ENCODE measurements at places on chromosomes 11 and 22.

DNA sequence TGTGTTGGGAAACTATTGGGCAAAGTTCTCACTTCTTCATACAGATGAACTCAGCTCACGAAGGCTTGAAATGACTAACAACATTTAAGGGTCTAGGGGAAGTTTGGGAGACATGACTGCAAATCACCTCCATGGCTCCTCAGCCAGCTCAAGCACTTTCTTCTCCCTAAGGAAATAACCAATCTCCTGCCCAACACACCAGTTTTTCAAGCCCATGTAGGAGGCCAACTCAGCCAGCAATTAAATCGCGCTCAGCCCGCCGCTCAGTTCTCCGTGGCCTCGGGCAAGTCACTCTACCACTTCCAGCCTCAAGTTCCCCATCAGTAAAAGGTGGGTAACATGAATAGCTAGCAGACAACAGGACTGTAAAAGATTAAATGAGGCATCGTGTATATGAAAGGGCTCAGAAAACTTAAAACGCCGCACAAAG is 796 bp downstream of the POLDIP3 start:
- no peak for DNase-seq

DNA sequence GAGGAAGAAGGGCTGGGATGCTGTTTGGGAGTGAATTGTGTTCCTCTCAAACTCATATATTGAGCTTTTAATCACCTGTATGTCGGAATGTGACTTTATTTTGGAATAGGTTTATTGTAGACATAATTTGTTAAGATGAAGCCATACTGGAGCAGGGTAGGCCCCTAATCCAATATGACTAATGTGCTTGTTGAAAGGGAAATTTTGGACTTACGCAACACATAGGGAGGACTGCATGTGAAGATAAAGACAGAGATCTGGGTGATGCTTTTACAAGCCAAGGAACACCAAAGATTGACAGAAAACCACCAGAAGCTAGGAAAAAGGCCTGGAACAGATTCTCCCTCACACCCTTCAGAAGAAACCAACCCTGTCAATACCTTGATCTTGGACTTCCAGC is 43.2 kb upstream of the OVCH2 start:
- no peak for DNase-seq

DNA sequence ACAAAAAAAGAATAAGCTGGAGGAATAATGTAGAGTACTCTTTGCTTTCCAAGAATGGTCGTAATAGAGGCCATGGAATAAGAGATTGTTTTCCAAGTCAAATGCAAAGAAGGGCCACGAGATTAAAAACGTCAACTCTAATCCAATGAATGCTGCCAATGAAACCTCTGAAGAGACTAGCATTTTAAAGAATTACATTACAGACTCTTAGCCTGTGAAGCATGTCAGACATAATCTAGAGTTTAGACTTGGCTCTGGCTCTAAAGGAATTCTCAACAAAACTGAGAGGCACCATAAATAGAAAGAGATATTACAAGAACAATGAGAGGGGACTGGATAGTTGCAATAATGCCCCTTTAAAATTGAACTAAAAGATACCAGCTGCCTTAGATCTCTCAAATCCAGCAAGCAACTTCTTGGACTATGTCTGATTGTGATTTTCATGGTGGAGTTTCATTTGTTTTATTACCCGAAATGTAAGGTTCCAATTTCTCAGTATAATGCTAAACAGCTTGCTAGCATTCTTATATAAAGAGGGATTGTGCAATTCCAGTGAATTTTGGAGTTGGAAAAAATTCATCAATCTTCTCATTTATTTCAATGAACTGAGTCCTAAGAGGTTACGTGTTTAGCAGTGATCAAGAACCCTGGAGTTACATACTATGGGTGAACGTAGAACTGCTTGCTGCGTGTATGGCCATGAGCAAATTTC is 5.6 kb downstream of the ETS1 start:
- DNase-seq, result no peak

DNA sequence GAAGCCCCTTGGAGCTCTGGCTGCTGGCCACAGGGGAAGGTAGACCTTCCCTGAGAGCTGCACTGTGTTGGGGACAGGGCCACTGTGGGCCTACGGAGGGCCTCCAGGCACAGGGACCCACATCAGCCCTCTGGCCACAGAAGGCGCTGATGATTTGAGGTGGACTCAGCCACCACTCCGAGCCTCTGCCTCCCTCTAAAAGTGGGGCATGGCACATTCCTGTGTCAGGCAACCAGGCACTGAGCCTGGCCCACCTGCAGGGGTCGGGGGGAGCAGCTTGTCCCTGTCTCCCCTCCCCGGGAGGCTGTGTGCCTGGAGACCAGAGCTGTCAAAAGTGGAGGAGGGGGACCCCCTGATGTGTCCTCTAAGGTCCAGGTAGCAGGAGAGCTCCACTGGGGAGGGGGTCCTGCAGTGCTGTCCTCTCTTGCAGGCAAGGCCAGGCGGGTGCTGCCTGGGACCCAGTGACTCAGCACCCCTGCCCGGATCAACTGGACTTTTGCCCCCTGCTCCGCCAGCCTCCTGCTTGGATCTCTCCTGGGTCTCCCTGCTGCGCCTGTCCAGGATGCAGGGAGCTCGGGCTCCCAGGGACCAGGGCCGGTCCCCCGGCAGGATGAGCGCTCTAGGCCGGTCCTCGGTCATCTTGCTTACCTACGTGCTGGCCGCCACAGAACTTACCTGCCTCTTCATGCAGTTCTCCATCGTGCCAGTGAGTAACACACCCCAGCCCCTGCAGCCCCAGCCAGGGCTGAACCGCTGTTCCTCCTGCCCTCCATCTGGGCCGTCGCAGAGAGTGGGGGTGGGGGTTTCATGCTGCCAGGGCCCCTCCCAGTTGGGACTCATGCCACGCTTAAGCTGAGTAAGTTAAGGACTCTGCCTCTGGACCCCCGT is 17.5 kb upstream of the CDKN1C start:
- no peak for DNase-seq

GRCh38 chr11:108984523-108984922 is 319.7 kb downstream of the DDX10 start:
- DNase-seq, result no peak

DNA sequence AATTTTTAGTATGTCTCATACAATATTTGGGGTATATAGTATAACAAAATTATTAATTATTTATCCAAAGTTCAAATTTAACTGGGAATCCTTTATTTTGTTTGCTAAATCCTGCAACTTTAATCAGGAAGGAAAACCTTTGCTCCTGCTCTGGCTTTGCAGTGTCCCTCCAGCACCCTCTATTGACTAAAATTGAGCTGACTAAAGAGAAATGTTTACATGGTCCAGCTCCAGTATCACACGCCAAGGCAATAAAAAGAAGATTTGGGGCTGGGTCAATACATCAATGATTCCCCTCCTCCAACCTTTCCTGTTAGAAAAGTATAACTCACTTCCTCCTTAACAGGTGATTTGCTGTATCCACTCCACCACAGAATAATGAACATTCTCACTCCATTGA is 153.0 kb upstream of the LRRC4C start:
- no peak for DNase-seq

DNA sequence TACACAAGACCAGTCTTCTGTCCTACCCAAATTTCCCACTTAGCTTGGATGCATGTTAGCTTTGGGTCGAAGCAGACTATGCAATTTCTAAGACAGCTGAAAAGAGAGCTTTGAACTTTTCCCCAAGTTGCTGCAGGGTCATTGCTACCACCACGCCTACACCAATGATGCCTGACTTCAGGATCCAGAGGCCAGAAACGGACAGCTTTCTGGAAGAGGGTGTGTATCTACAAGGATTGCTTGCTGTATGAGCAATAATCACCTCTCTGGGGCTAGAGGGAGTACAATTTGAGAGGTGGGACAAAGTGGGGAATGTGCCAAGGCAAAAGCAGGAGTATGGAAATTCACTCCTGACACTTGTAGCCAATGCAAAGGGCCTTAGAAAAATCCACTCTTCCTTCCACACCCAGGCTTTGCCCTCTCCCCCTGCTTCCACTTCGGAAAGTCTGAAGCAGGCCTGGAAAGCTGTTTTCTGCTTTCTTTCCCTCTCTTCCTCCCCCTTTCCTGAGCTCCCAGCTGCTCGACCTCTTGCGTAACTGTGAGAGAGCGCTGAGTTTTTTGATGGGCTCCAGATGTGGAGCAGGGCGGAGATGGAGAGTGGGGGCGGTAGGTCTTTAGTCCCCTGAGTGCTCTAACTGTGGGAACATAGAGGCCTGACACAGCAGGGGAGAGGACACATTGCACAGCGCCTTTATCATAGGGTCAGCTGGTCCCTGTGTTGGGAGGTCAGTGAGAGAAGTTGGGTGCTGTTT is 2.1 kb upstream of the PHLDB1 start:
- no peak for DNase-seq

GRCh38 chr11:90434858-90435257 is 212.0 kb upstream of the CHORDC1 start:
- DNase-seq, result no peak

DNA sequence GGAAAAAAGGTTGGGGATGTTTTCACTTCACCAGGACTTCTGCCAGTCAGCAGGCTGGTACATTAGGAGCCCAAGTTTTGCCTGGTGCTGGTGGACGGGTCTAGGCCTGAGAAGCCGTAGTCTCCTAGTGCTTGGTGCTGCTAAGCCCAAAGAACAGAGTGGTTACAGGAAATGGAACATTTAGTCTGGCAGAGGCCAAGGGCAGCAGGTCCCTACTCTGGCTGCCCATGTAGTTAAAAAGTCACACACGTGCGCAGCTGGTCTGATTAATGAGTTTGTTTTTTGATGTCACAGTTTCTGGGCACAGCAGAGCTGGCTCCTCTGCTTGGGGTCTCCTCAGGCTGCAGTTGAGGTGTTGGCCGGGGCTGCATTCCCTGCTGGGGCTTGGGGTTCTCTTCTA is 20.6 kb downstream of the BCR start:
- DNase-seq, result no peak

- DNase-seq, result no peak
These were observed 157.3 kb upstream of the CTSC start for GRCh38 chr11:88494848-88495247.

DNA sequence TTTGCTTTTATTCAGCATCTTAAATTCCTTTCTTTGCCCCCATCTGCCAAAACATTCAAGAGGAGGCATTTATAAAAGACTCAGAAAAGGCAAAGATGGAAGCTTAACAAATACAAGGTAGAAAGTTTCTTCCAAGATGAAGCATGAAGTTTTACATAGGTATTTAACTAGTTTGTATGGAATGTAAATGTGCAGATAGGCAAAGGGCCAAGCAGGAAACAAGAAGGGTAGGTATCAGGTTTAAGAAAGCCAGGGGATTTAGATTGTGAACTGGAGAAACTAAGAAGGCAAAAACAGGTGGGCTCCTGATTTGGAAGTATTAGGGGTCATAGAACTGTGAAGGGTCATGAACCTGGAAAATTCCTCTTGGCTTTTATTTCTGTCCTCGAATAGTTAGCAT is 62.6 kb downstream of the PPP2R1B start:
- no peak for DNase-seq

GRCh38 chr22:50396751-50397370 is 53.7 kb downstream of the PPP6R2 start:
- DNase-seq, result no peak

- DNase-seq, result peak; percentile 20
These were observed 64.0 kb downstream of the BRD1 start for GRCh38 chr22:49763696-49764095.

DNA sequence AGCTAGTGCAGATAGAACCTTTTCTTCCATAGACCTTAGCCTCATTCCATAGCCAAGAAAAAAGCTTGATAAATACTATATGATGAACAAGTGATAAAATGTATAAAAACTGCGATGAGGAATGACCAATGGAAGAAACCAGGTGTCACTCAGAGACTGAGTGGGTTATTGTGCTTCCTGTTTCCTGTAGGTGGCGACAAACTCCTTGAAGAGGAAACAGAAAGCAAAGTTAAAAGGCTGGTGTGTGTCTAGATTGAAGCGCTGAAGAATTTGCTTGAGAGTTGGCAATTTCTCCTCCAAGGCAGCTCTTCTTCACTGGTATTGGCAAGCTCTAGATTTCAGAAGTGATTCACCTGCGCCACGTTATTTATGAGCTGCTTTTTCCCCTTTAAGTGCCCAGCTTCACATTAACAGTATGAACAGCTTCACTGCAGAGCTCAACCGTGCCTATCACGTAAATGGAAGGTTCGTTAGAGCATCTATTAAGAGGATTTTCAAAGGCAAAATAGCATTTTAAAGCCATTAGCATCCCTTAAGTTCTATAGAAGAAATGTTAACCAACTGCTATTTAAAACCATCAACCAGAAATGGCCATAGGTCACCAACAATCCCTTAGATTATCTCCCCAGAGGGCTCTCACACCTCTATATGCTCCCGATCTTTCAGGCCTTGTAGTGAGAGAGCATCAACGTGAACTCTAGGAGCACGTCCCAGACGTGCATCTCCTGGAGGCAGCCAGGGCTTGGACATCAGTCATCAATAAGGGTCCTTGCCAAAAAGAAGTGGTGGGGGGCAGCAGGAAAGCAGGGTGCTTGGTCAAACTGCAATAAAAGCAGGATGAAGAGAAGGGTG is 179.4 kb downstream of the CADM1 start:
- no peak for DNase-seq

GRCh38 chr22:22840780-22841179 is 46.8 kb upstream of the IGLL5 start:
- no peak for DNase-seq

- no peak for DNase-seq
These were observed 12.8 kb downstream of the BRD1 start for GRCh38 chr22:49814856-49815255.

DNA sequence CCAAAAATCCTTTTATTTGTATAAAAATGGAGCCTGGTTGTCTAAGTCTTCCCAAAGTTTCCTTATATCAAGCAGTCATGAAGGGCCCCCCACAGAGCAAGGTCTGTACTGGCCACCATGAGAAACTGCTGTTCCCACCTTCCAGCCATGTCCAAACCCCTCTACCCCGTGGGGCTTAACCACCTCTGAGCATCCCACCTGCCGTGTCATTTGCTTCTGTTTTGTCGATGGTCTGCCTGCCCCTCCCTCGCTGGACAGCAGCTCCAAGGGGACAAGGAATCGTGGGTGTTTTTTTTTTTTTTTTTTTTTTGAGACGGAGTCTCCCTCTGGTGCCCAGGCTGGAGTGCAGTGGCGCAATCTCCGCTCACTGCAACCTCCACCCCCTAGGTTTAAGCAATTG is 11.1 kb upstream of the ANO1 start:
- no peak for DNase-seq

DNA sequence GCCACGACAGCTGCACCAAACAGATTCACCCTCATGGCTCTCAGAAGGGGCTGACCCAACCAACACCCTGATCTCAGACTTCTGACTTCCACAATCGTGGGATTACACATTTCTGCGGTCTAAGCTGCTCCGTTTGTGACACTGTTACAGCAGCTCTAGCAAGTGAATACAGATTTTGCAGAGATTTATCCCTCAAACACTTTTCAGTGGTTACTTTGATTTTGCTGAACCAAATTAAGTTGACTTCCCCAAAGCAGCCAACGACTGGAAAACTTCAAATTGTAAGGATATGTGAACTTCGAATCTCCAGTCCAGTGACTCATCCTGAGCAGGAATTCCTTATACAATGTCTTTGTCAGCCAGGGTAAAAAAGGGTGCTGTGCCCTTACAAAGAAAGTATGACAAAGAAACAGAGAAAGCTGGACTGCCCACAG is 14.8 kb upstream of the INCENP start:
- no peak for DNase-seq

DNA sequence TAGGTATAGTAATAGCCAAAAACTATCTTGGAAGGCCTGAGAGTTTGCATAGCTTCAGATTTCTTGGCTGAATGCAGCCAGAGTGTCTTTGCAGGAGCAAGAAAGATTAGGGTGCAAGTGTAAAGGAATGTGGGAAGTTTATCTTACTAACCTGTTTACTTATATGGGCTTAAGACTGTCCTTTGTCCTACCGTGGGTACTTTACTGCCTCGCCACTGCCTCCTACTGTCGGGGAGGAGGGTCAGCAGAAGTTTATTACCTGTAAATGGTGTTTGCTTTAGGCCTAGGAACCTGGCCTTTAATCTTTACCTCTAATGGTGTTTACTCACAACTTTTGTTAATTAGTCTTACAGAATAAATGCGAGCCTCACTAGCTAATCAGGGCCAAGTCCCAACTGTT is 633.8 kb downstream of the DLG2 start:
- DNase-seq, result no peak
